ENCODE measurements at places on chromosomes 12 and 14.

- DNase-seq, result no peak
These were observed 218.2 kb downstream of the PRKD1 start for GRCh38 chr14:29709490-29709889.

DNA sequence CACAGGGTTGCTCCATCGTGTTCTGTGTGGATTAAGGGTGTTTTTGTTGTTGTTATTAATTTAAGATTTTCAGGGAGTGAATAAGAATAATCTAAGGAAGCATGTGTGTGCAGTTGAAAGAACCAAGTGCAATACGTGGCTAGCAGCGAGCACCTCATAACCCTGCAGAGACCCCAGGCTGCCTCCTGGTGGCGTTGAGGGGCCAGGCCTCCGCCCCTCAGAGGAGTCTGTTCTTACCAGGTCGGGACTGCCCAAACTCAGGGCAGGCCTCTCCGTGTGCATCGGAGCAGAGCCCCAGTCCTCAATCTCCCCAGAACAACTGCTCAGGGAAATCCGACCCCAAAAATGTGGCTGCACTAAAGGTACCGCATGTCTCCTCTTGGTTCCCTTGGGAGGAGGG is 36.8 kb downstream of the IL31 start:
- DNase-seq, result no peak

DNA sequence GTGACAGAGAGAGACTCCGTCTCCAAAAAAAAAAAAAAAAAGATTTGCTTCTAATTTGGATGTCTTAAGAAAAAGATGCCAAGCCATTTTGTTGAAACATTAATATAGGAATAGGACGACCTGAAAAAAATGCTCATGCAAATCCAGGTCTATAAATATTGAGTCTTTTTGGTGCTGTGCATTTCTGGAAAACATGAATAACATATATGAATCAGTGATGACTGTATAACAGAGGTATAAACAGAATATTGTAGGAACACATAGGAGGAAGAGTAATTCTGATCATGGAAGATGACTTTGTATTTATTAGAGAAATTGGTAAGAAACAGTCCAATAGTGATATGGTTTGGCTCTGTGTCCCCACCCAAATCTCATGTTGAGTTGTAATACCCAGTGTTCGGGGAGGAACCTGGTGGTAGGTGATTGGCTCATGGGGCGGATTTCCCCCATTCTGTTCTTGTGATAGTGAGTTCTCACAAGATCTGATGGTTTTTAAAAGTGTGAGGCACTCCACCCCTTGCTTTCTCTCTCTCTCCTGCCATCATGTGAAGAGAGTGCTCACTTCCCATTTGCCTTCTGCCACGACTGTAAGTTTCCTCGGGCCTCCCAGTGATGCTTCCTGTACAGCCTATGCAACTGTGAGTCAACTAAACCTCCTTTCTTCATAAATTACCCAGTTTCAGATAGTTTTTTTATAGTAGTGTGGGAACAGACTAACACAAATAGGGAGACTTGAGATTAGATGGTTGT is 3.0 kb upstream of the SRSF5 start:
- DNase-seq, result no peak

DNA sequence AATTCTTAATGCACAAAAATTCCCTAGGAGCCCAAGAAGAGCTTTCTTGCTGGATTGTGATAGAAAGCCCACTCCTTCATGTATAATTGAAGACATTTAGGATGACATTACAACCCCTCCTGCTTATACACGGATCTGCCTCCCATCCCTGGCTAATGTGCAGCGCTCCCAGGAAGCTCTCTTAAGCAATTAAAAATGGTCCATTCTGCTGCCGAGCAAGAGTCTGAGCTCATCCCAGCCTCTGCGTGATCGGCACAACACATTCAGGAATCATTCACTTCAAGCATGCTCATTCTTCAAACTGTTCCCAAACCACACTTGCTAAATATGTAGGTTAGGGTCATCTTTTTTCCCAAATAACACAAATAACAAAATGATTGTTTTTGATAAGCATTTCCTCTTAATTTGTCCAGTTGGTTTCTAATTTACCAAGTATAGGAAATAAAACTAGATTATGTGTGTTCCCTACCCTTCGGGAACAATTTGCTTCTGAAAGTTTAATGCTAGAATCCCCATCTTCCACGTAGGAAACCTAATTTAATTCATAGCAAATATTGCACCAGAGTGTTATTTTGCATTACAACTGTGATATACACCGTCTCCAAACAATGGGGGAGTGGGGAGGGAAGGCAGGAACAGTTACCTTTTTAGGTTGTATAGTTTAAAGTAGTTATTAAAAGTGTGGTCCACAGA is 17.3 kb upstream of the TMEM233 start:
- DNase-seq, result no peak

- no peak for DNase-seq
These were observed 2.3 kb downstream of the SETD1B start for GRCh38 chr12:121806009-121806545.

- DNase-seq, result no peak
These were observed 92.9 kb downstream of the PAWR start for GRCh38 chr12:79597910-79598309.

DNA sequence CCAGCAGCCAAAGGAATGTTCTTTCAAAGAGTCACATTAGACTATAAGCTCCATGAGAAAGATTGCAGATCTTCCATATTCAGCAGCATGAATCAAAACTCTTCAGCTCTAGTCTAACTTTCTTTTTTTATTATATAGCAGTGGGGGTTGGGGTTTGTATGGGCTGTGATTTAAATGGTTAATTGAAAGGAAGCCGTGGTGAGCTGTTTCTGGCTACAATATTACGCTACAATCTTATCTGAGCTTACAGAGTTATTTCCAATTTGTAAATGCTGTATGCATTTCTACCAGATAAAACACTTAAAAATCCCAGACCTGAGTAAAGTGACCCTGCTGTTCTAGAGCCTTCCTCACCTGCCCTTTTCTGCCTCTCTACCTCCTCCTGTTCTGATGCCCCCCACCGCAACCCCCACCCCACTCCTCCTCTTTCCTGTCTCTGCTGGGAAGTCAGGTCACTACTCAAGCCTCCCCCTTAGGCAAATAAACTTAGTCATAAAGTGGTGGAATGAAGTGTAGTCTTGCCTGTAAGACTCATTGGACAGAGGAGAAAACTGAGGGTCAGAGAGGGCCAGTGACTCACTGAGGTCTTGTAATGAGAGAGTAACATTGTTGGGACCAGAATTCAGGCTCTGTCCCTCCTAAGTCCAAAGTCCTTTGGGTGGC is 1089.5 kb downstream of the BCL11B start:
- peak; percentile 56 for DNase-seq

DNA sequence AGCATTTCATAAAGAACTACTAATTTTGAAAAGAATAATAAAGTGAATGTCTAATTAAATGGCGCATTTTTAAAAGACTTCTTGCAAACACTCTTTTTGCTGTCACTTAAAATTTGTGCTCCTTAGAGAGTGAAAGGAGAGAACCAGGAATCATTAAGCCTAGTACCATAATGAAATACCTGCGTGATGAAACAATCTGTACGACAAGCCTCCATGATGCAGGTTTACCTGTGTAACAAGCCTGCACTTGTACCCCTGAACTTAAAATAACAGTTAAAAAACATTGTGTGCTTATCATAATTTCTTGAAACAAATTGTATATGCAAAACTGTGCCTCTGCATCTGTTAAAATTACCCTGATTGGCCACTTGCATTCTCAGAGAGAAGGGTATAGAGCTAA is 108.1 kb downstream of the MGAT4C start:
- no peak for DNase-seq

DNA sequence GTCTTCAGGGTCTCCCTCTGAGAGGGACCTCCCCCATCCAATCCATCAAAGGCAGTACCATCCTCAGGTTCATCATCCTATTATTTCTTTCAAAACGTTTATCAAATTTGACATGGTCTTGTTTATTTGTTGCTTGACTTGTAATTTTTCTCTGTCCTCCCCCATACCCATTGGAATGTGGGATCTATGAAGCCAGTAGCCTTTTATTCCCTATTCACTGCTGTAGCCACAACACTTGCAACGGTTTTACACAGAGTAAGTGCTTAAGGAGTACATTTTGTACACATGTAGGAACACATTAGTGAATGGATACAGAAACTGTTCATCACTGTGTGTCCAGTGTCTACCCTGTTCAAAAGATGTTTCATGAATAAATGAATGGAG is 41.5 kb downstream of the IGF1 start:
- no peak for DNase-seq

GRCh38 chr12:124321556-124322270 is 26.8 kb downstream of the RFLNA start:
- no peak for DNase-seq

DNA sequence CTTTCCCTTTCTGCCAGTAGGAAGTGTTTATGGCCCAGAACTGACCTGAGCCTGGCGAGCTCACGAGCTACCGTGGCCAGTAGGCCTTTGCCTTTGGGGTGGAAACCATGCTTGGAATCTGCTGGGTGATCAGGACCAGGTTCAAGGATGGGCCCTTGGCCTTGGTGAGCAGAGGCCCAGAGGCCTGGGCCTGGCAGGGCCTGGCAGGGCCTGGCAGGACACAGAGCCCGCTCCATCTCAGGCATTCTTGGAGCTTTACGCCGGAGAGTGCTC is 184.8 kb upstream of the RTL1 start:
- no peak for DNase-seq

- no peak for DNase-seq
These were observed 8.6 kb downstream of the ASB2 start for GRCh38 chr14:93967637-93968250.

DNA sequence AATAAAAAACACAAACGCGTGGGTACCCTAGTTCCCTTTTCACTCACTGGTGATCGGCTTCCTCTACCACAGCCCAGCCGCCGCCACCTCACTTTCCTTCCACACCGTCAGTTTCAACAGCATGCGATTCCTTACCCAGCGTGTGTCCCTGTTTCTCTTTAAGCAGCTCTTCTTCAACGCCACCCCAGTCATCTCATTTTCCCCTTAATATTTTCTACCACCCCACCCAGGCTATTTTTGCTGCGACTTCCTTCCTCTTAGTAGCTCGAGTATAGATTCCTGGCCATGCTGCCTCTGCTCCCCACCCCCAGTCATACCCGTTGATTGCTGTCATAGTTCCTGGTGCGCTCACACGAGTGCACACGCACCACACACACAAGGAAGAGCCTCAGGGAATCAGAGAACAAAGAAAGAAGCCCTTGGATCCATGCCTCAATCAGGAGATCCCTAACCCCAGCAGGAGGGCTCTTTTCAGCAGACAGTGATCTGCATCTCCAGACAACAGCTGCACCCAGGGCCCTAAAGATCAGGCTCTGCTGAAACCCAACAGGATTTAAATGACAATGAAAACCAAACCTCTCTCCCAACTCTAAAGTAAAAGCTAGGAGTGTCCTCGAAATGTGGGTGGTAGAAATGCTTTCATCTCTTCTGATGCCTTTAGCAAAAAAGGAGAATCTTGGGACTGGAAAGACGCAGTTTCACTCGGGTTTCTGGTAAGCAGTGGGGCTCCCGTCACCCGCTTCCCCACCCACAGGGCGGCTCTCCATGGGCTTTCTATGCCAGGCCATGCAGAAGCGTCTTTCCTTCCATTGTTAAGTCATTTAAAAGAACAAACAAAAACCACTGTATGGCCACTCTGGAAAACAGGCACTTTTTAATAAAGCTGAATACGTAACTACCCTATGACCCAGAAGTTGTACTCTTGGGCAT is 23.8 kb downstream of the VPS37B start:
- no peak for DNase-seq

DNA sequence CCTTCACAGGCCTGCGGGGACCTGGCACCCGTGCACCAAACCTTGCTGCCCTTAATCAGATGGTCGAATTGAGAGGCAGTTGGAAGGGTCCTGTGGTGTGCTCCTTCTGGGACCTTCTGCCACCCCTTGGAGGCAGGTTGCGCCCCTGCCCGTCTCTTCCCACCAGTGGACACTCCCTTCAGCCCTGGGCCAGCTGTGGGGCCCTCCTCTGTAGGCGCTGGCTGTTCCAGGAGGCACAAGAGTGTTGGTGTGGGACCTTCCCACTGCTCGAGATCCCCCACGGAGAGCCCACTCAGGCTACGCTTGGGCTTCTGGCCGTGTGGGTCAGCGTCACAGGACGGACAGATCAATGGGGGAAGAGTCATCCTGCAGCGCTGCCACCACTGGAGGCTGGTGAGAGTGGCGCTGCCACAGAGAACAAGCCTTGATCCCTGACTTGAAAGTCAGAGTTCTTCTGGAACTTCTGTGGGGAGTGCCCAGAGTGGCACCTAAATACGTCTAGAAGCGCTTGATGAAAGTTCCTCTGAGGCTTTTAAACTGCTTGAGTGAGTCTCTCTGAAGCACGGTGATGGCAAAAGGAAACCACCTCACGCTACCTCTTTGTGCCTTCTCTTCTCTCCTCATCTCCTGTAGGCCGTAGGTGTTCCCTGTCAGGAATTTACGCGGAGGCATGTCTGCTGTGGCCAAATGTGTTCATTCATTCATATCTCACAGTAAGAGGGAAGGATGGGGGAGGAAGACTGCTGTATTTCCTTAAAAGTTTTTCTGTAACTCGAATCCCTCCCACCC is 48.3 kb downstream of the TRAF3 start:
- DNase-seq, result no peak

DNA sequence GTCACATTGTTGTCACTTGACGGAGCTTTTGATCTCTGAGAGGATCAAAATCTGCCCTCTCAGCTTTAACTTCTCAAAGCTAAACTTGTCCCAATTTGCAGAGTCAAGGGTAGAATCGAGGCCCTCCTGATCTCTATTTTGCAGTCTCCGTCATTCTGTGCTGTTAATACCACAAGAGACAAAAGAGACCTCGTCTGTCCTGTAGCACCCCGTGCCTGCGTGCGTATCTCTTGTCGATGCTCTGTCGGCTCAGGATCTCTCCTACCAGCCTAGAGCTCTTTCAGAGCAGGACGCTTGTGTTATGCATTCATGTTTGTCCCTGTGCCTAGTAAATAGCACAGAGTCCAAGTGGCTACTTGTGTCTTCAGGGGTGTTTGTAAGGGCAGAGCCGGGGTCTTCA is 5.1 kb downstream of the EVL start:
- DNase-seq, result peak; percentile 83
